ENCODE measurements at places on chromosomes 4 and X. TPM values are rescaled to one million over a fixed set of nuclear protein-coding genes. Genes with fewer than 3 reads are reported as not detected.

PPP4R3C gene
- not detected for total RNA-seq

RAB33A gene
- 0.47 TPM for total RNA-seq

ATP2B3 gene
- not detected for total RNA-seq

MAGEA10 gene
- total RNA-seq = not detected

NALF2 gene
- total RNA-seq = 0.29 TPM

LAMTOR3 gene
- 37.7 TPM for total RNA-seq

MSN gene
- total RNA-seq = 816 TPM

SPATA4 gene
- total RNA-seq = not detected

RNF128 gene
- total RNA-seq = 1.1 TPM

MTNR1A gene
- total RNA-seq = not detected

MAGEB2 gene
- not detected for total RNA-seq

LPAR4 gene
- total RNA-seq = 0.15 TPM

SLITRK4 gene
- total RNA-seq = 3.4 TPM

DMP1 gene
- not detected for total RNA-seq

CSAG1 gene
- total RNA-seq = not detected

RTL5 gene
- 1.9 TPM for total RNA-seq

PASD1 gene
- not detected for total RNA-seq

RAB9B gene
- 1.5 TPM for total RNA-seq

OTC gene
- not detected for total RNA-seq

UCP1 gene
- not detected for total RNA-seq

FHDC1 gene
- total RNA-seq = 0.88 TPM

CSN3 gene
- total RNA-seq = not detected

PFKFB1 gene
- total RNA-seq = not detected

USP17L10 gene
- total RNA-seq = not detected

ETDC gene
- total RNA-seq = not detected

GPR82 gene
- not detected for total RNA-seq

PLS3 gene
- total RNA-seq = 293 TPM

RHOXF2B gene
- not detected for total RNA-seq

ARSJ gene
- 66.1 TPM for total RNA-seq

STK26 gene
- 4.4 TPM for total RNA-seq

MAGEA2 gene
- total RNA-seq = not detected

SMIM31 gene
- total RNA-seq = not detected

BMX gene
- 24.9 TPM for total RNA-seq

DCAF12L2 gene
- not detected for total RNA-seq

SPANXB1 gene
- not detected for total RNA-seq

KIAA1210 gene
- not detected for total RNA-seq

TRPC3 gene
- total RNA-seq = not detected

CSN1S1 gene
- total RNA-seq = not detected

GAB3 gene
- total RNA-seq = 8.0 TPM

KCNE5 gene
- total RNA-seq = not detected

ZNF732 gene
- total RNA-seq = 1.1 TPM

HOPX gene
- 1.8 TPM for total RNA-seq

PRKG2 gene
- 0.82 TPM for total RNA-seq

IL3RA gene
- 77.7 TPM for total RNA-seq

ARMCX2 gene
- total RNA-seq = 56.6 TPM

STARD8 gene
- 12.7 TPM for total RNA-seq

TSPAN7 gene
- 13.5 TPM for total RNA-seq

CCDC110 gene
- total RNA-seq = 0.41 TPM

TRIML2 gene
- 9.6 TPM for total RNA-seq

RNF212 gene
- 0.29 TPM for total RNA-seq

RENBP gene
- 19.0 TPM for total RNA-seq

UCHL1 gene
- 997 TPM for total RNA-seq

MAOB gene
- 0.19 TPM for total RNA-seq

LRCH2 gene
- total RNA-seq = 2.7 TPM

EDNRA gene
- 26.1 TPM for total RNA-seq

PLXNB3 gene
- total RNA-seq = 37.6 TPM

DYNLT3 gene
- 29.0 TPM for total RNA-seq
